Upper lobe of right lung (tissue), 1 donor: ENCODE measurements at places on chromosomes 7 and 10. TPM values are rescaled to one million over a fixed set of nuclear protein-coding genes. Genes with fewer than 3 reads are reported as not detected.

GRCh38 chr10:101136708-101137121, 5.6 kb downstream of the TLX1 start:
- H3K27me3 ChIP-seq: peaks cover 99% of the 10 kb centered on the region
- no peak overlapping the region for H3K4me3 ChIP-seq
- no peak overlapping the region for H3K27ac ChIP-seq
- H3K36me3 ChIP-seq: no peaks in the 10 kb centered on the region
- H3K4me1 ChIP-seq: peaks cover 30% of the 10 kb centered on the region

GRCh38 chr7:82755705-82756551, 312.4 kb upstream of the CACNA2D1 start:
- no peak for DNase-seq
- no peak overlapping the region for H3K4me3 ChIP-seq
- no peak overlapping the region for H3K27ac ChIP-seq
- H3K27me3 ChIP-seq: no peaks in the 10 kb centered on the region
- H3K36me3 ChIP-seq: no peaks in the 10 kb centered on the region
- no peaks in the 10 kb centered on the region for H3K4me1 ChIP-seq

DNA sequence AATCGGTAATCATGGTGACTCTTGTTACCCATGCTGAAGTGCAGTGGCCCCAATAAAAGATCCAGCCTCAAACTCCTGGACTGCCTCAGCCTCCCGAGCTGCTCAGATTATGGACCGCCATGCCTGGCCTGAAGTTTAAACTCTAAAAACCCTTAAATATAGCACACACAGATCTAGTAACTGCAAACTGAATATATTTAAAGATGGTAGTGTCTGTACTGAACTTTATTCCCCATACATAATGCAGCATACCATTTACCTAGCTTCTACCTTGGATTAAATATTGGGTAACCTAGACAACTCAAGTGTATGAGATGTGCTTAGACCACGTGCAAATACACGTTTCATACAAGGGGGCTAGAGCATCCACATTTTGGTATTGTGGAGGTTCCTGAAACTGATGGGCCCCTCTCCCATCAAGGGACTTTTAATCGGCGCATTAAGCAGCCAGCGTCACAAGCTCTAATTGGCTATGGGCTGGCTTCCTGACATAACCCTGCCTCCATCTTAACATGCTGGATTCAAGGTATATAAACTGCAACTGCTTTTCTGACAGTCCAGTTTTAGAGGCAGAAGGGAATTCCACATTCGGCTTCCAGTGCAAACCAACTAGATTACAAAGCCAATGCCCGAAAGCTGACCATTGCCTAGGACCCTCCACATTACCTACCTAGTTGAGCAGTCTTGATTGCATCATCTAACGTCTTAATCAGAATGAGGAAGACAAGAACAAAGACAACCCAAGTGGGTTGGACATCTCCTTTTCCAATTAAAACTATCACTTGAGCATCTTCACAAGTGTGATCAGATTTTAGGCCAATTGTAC, 13.0 kb downstream of the HNRNPA2B1 start:
- H3K27ac ChIP-seq: peak overlapping the region; percentile 3
- DNase-seq: no peak
- peaks cover 19% of the 10 kb centered on the region for H3K4me1 ChIP-seq
- H3K36me3 ChIP-seq: peaks cover 45% of the 10 kb centered on the region

SPRN gene
- total RNA-seq: not detected

- H3K36me3 ChIP-seq: no peaks in the 10 kb centered on the region
- no peak for DNase-seq
- no peak overlapping the region for H3K4me3 ChIP-seq
Measured at GRCh38 chr7:101465576-101466196, 103.0 kb downstream of the COL26A1 start.

DNA sequence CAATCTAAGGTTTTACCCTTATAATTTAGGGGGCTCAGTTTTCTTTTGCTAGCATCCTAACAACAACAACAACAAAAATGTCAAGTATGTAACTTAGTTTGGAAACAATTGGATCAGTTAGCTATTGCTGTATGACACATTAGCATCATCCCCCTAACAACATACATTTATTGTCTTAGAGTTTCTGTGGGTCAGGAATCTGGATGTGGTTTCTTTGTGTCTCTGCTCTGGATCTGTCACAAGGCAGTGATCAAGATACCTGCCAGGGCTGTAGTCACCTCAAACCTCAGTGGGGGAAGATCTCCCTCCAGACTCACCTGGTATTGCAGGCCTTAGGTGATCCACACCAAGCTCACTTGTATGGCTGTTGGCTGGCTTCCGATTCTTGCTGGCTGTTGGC, 18.3 kb downstream of the CREB5 start:
- H3K4me3 ChIP-seq: no peak overlapping the region
- no peaks in the 10 kb centered on the region for H3K4me1 ChIP-seq
- DNase-seq: no peak
- H3K27ac ChIP-seq: no peak overlapping the region
- no peaks in the 10 kb centered on the region for H3K27me3 ChIP-seq

ZNF804B gene
- total RNA-seq: not detected

- peaks cover 62% of the 10 kb centered on the region for H3K36me3 ChIP-seq
- no peak overlapping the region for H3K27ac ChIP-seq
- peaks cover 4% of the 10 kb centered on the region for H3K27me3 ChIP-seq
Measured at GRCh38 chr7:151376218-151376902, 33.5 kb downstream of the WDR86 start.

DNA sequence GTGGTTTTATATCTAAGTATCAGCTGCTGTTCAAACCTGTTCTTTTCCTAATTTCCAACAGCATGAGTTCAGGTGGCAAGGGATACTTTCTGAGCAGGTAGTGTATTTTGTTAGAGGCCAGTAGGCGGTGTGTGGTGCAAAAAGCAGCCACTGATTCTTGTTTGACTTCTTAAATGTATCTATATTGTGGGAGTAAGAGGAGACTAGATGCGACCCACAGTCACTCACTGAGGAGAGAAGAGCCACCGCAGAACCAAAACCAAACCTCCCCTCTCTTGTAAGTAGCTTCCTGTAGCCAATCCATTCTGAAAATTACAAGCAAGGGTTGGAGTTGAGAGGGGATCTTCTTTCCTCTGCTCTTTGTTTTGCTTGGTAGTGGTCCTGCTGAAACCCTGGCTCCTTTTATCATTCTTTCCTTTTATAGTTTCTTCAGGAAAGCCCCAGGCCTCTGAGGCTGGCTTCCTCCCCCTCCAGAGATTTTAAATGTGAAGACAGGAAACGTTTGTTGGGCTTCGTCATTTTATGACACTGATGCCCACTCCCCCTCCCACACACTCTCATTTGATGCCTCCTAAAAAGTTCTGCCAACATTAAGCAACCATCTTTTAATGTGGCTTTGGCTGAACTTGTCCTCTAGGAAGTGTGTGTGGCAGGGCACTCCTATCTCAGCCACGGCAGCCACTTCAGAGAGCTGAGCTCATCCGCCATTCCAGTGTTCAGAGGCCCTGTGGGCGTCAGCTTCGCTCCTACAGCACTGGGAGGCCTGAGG, 566.0 kb downstream of the SUGCT start:
- H3K27ac ChIP-seq: no peak overlapping the region
- H3K27me3 ChIP-seq: no peaks in the 10 kb centered on the region
- H3K36me3 ChIP-seq: no peaks in the 10 kb centered on the region
- no peak overlapping the region for H3K4me3 ChIP-seq
- no peak for DNase-seq

DNA sequence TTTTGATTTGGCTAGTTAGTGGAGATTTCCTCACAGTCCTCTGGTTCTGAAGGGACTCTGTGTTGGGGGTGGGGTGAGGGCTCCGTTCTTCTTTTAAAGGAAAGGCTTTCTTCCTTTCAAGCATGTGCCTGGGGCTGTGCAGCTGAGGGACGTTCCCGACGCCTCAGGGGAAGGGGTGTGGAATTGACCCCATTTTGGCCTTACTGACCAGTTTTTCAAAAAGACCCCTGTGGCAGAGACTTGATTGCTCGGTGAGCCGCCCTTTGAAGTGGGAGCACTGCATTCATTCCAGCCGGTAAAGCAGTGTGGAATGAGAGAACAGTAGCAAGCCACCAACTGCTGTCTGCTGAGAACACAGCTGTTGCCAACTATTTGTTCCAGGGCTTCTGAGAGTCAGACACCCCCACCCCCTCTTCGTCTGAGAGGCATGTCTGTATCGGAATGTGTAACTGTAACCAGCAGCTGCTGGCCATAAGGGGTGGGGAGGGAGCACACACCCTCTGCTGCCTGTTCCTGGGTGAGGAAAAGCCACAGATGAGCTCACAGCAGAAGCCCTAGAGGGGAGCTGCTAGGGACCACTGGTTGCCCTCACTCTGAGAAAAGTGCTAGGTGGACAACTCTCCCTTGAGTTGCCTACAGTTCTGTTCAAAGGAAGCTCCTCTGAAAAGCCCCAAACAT, 33.2 kb downstream of the WBP1L start:
- H3K36me3 ChIP-seq: no peaks in the 10 kb centered on the region
- DNase-seq: peak; percentile 81
- H3K27me3 ChIP-seq: no peaks in the 10 kb centered on the region

DNA sequence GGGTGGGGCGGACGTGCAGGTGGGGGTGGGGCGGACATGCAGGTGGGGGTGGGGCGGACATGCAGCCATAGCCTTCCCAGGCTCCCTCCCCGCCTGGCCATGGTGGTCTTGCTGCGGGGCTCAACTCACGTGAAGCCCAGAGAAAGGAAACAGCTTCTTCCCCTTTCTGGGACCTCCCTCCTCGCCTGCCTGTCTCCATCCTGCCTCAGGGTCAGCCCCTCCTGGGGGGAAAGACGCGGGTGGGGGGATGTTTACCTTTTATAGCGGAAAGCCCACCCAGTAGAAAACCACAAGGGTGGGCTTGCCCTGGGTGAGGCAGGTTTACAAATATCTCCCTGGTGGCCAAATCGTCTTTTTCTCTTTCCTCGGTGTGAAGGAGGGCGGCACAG, 520.0 kb downstream of the GLRX3 start:
- H3K27ac ChIP-seq: no peak overlapping the region
- H3K27me3 ChIP-seq: no peaks in the 10 kb centered on the region
- no peak for DNase-seq
- no peaks in the 10 kb centered on the region for H3K4me1 ChIP-seq
- H3K36me3 ChIP-seq: no peaks in the 10 kb centered on the region
- no peak overlapping the region for H3K4me3 ChIP-seq

GRCh38 chr7:564176-564865, 44.7 kb upstream of the PDGFA start:
- no peak overlapping the region for H3K27ac ChIP-seq
- H3K4me3 ChIP-seq: no peak overlapping the region
- no peak for DNase-seq
- no peaks in the 10 kb centered on the region for H3K27me3 ChIP-seq

CYP2C8 gene
- total RNA-seq: 0.46 TPM

GRCh38 chr7:35485436-35485835, 209.5 kb downstream of the HERPUD2 start:
- H3K27me3 ChIP-seq: no peaks in the 10 kb centered on the region
- H3K4me3 ChIP-seq: no peak overlapping the region

TRIL gene
- 6.5 TPM for total RNA-seq

DNA sequence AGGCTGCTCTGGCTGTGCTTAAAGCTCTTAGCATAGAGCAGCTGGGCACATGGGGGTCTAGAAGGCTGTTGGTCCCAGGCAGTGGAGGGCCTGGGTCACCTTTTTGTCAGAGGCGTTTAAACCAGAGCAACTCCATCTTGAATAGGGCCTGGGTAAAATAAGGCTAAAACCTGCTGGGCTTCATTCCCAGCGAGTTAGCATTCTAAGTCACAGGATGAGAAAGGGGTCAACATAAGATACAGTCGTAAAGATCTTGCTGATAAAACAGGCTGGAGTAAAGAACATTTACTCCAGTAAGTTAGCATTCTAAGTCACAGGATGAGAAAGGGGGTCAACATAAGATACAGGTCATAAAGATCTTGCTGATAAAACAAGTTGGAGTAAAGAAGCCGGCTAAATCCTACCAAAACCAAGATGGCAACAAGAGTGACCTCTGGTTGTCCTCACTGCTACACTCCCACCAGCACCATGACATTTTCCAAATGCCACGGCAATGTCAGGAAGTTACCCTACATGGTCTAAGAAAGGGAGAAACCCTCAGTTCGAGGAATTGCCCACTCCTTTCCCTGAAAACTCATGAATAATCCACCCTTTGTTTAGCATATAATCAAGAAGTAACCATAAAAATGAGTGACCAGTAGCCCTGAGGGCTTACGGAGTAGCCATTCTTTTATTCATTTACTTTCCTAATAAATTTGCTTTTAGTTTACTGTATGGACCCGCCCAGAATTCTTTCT, 96.8 kb upstream of the PCBD1 start:
- no peaks in the 10 kb centered on the region for H3K36me3 ChIP-seq
- DNase-seq: no peak
- no peaks in the 10 kb centered on the region for H3K27me3 ChIP-seq
- H3K4me3 ChIP-seq: no peak overlapping the region

DNA sequence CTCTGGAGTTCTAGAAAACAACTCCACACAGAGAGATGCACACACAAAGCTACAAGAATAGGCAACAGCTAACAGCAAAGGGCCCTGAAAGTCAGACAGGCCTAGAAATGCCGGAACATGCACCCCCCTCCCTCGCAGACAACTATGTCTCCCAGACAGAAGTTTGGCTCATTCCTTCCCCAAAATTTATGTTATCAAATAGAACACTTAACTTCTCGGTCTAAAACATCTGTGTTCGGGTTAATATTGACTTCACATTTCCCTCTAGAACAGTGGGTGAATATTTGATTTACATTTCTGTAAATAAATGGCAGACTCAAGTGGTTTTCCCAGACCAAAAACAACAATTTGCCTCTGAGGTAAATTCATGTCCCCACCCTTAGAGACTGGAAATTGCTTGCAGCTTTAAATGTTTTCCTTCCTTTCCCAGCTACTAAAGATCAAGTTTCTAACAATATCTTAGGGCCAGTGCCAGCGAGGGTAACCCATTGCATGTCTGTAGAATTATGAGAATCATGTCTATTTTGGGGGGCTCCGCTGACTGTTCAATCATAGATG, 92.5 kb upstream of the INHBA start:
- H3K4me3 ChIP-seq: no peak overlapping the region
- no peak overlapping the region for H3K27ac ChIP-seq
- H3K27me3 ChIP-seq: no peaks in the 10 kb centered on the region
- DNase-seq: no peak
- no peaks in the 10 kb centered on the region for H3K36me3 ChIP-seq

WIPF3 gene
- total RNA-seq: 0.67 TPM

DNA sequence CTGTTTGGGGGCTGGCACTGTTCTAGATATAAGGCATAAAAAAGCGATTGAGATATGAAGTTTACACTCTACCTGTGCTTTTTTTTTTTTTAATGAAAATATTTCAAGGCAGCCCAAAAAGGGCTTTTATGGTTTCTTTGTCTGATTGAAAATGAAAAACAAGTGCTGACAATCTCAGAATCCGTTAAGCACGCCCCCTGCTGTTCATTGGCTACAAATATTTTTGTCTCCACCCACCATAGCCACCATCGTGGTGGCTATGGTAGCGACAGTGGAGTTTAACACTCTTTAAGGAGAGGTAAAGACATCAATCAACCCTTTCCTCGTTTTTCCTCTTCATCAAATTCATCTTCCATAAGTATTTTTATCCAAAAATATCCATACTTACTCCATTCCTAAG, 94.2 kb downstream of the CD36 start:
- no peak overlapping the region for H3K27ac ChIP-seq
- H3K4me3 ChIP-seq: no peak overlapping the region
- no peaks in the 10 kb centered on the region for H3K36me3 ChIP-seq

DNA sequence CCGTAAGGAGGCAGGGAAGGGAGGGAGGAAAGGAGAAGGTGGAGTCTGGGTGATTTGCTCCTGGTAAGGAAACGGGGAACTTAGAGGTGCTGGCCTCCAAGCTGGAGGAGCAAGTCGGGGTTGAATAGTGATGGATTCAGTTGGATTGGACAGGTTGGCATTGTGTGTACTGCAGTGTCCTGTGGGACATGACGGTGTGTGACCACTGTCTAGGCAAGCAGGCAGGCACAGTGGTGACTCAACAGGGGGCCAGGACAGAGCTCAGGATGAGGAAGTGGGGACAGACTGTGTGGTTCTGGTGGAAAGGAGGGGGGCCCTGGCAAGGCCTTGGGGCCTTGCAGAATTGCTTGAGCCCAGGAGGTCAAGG, 48.8 kb downstream of the COL26A1 start:
- no peak overlapping the region for H3K27ac ChIP-seq
- H3K36me3 ChIP-seq: no peaks in the 10 kb centered on the region
- DNase-seq: no peak
- no peaks in the 10 kb centered on the region for H3K27me3 ChIP-seq
